ENCODE measurements at places on chromosomes 12 and 14.

- DNase-seq, result no peak
Measured at GRCh38 chr12:120836114-120836684, 68.0 kb downstream of the SPPL3 start.

GRCh38 chr12:9041321-9041720 lies 52.0 kb downstream of the KLRG1 start:
- no peak for DNase-seq

DNA sequence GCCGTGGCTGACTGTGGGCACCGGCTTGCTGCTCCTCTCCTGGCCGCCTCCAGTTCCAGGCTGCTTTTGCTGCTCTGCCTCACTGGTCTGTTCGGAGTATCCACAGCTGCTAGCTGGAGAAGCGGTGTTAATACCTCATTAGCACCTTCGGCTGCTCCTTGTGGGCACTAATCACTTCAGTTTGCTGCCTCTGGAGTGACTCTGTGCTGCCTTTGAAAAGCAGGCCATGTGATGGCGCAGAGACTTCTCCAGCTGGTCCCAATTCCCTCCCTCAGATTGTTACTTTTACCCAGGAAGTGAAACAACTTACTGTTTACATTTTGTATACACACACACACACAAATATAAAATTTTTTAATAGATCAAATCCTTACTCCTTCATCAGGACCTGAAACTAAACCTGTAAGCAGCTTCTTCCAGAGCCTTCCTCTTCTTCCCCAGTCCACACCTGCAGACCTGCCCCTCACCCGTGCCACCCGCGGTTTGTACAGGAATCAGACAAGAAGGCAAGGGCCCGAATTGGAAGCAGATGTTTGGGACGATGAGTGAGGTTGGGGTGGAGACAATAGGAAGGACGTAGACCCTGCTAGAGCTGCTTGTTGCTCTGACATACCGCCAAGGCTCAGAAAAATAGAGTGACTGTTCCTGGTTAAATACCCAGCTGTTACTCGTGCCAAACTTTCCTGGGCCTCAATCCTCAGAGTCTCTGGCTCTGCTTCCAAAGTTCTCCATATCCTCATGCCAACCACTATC lies 41.5 kb upstream of the LTBP2 start:
- DNase-seq, result no peak

DNA sequence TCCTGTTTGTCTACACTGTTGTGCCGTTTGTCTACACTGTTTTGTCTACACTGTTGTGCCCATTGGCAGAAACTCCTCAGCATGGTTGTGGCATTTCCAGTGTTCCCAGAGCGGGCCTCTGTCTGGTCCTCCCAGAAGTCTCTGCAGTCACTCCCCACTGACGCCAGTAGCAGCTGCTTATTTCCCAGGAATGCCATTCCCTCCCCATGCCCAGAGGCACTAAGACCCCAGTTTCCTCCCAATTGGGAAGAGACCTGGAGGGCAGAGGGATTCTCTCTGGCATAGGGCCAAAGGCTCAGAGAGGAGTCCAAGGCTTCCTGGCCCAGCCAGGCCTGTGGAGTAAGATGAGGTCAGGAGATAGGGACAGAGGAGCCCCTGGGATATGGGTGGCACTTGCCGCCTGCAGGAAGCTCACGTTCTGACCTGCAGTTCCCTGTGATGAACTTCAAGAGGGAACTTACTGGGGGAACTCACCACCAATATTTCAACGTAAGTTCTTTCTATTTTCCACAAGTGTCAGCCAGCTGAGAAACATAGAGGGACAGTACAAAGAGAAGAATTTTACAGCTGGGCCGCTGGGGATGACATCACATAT lies 69.1 kb downstream of the TNFAIP2 start:
- no peak for DNase-seq

DNA sequence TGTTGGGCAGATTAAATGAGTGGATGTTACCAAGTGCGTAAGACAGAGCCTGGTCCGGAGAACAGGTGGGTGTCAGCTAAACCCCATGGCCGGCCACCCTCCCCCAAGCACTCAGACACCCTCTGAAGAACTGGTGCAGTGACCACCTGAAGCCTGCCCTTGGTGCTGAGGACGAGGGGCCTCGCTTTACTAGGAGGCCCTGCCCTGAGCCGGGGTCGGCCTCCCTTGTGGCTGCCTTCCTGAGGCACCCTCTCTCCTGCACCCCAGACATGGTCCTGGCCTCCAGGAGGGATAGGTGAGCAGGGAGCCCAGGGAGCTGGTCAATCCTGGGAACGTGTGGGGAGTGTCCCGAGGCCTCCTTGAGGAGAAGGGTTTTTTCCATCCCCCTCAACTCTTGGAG lies 4.9 kb upstream of the KIF26A start:
- no peak for DNase-seq

- no peak for DNase-seq
Measured at GRCh38 chr12:18415227-18415626, 153.9 kb downstream of the PIK3C2G start.

DNA sequence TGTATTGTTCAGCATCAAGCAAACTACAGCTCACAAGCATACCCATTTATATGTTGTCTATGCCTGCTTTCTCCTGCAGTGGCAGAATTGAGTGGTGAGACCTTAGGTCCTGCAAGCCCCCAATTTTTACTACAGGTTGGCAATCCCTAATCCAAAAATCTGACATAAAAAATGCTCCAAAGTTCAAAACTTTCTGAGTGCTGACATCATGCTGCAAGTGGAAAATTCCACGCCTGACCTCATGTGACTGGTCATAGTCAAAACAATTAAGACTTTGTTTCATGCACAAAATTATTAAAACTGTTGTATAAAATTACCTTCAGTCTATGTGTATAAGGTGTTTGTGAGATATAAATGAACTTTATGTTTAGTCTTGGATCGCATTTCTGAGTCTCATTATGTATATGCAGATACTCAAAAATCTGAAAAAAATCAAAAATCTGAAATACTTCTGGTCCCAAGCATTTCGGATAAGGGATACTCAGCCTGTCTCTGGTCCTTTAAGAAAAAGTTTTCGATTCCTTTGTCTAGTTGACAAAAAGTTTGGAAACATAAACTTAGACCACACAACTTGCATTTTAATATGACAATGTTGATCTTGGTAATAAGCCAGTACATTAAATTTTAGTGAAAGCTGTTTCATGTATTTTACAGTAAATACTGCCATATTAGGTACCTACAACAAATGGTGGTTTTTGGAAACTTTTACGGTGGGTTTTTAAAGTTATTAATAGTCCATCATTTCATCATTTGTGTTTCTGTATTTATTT lies 81.5 kb downstream of the AEBP2 start:
- no peak for DNase-seq

GRCh38 chr12:66571361-66571915 lies 107.4 kb downstream of the GRIP1 start:
- DNase-seq, result no peak

- no peak for DNase-seq
Measured at GRCh38 chr14:25833341-25834126, 764.3 kb downstream of the NOVA1 start.

- DNase-seq, result no peak
Measured at GRCh38 chr14:50615056-50615455, 53.0 kb downstream of the SAV1 start.

GRCh38 chr14:99252940-99253868 lies 18.8 kb downstream of the BCL11B start:
- DNase-seq, result peak; percentile 52

DNA sequence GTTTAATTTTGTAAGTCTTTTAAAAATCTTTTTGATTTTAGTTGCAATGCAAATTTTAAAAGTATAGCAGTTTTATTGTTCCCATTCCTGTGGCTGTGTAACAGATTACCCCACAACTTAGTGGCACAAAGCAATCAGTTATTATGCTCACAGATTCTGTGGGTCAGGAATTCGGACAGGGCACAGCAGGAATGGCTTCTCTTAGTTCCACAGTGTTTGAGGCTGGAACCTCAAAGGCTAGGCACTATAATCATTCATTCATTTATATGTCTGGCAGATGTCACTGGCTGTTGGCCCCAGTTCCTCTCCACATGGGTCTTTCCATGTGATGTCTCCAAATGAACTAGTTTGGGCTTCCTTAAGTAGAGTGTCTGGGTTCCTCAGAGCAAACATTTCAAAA lies 193.3 kb downstream of the RAD51B start:
- DNase-seq, result no peak

- no peak for DNase-seq
Measured at GRCh38 chr14:74518221-74518620, 24.7 kb downstream of the ISCA2 start.

DNA sequence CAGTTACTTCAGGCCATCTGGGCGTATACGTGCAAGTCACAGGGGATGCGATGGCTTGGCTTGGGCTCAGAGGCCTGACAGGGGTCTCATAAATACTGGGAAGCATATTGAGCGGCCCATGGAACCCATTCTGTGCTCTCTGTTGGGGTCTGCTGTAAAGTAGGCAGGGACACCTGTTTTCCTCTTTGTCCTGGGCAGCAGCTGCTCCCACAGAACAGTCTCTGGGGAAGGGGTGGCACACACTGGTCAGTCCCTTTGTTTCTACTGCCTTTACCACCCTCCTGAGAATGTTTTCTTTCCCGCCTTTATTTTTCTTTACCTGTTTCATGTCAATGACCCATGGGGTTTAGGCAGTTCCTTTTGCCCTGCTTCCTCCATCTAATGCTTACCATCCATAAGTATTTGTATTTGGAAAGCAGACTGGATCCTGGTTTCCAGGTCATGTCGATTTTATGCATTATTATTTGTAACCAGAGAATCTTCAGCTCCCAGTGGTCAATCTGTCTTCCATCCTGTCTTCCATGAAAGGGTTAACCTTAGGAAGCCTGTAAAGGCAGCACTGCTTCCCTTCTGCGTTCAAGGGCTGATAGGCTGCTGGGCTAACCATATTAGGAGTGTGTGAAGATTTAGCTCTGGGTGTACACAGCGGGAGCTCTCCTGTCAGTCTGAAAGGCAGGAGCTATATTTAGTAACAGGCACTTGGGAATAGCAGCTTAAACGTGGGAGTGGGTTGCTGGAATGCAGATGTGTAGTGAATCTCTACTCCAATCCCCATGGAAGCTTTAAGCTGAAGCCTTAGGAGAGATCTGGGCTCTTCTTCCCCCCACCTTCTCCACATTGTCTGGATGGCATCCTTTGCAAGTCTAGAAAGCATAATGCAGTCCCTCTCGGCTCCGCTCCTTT lies 124.0 kb downstream of the DYRK2 start:
- no peak for DNase-seq

DNA sequence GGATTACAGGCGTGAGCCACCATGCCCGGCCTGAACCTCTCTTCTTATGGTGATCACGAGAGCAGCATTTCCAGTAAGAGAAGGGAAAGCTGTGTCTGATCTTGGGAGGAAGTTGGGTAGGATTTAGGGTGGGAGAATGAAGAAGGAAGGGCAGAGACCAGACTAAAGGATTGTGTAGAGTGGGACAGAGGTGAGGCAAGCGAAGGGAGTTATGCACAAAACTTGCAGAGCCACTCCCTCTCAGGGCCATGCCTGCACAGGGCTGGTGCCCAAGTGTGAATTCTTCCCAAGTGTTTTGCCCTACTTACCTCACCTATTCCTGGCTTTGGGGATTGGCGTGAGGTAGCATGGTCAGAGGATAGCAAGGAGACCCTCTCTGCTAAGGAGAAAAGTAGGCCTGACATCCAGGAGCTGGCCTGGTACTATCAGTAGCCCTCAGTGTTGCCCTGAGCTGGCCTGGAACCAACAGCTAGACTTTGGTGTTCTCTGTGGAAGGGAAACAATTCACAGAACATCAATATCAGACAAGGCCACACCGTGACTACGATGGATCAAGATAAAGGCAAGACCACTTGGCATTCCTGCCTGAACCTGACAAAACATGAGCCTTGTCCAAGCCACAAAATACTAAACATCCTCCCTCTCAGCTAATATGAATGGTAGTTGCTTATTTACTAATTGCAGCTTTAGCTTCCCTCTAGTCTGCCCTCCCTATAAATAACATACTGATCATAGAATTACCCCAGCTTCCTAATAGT lies 201.0 kb upstream of the AMIGO2 start:
- DNase-seq, result no peak

DNA sequence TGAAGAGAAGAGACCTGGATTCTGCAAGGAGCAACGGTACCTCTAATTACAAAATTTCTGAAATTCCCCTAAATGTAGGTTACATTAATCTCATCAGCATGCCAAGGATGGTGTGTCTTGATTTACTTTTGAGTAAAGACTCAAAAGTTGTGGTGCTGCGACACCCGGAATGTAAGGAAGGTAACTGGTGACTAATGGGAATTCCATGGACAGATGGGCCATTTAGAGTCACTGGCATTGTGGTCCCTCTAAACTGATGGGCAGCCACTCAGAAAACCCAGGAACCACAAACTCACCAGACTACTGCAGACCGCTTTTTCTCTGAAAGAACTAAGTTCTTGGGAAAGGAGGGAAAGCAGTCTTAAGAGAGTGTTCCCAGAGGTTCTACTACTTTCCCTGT lies 32.8 kb downstream of the GRIN2B start:
- DNase-seq, result no peak

DNA sequence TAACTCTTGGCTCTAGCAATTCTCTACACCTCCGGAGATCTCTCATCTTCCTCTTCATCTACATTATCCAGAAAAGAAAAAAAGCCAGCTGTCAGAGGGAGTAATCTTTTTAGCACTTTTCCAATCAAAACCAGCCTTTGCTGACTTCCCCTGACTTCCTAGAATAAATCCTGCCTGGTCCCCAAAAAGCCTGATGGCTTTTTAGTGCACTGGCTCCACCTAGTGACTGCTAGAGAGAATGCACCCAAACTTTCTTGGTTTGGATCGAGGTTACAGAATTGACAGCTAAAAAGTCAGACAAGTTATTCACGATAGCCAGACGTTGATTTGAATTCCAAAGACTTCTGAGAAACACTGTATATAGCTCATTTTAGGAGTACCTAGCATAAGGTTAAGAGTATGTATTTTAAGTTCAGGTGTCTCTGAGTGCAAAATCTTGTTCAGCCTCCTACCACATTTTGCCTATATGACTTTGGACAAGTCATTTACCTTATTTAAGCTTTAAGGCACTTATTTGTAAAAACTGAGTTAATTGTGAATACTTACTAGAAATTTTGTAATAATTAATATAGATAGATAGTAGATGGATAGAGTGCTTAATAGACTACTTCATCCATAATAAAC lies 185.7 kb upstream of the GRIN2B start:
- no peak for DNase-seq

DNA sequence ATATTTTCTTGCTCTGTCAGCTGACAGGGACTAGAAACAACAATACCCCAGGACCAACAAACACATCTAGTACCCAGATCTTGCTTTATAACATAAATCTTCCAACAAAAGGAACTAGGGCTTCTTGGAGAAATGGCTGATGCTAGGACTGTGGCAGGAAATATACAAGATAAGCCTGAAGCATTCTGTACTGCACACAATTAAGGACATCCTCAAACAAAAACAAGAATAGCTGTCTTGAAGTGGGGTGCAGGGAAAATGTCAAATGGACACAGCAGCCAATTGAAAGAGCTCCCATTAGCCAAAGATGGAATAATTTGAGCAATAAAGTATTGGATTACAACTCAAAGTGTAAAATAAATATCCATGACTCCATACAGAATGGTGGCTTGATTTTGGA lies 50.0 kb downstream of the LGMN start:
- DNase-seq, result no peak
